ENCODE measurements at places on chromosomes 7 and 10. TPM values are rescaled to one million over a fixed set of nuclear protein-coding genes. Genes with fewer than 3 reads are reported as not detected.

ASZ1 gene
- total RNA-seq = not detected

HGF gene
- 0.39 TPM for total RNA-seq

LRRC72 gene
- total RNA-seq = not detected

MLXIPL gene
- not detected for total RNA-seq

AUTS2 gene
- 25.6 TPM for total RNA-seq

SHTN1 gene
- 10.7 TPM for total RNA-seq

SOSTDC1 gene
- total RNA-seq = not detected

TMEM270 gene
- total RNA-seq = not detected

PIP gene
- not detected for total RNA-seq

Measured in placental epithelial cell (primary cell).